ENCODE measurements at places on chromosomes 11 and 22.

GRCh38 chr11:15038963-15039362 is 34.4 kb upstream of the CALCB start:
- peak; percentile 34 for DNase-seq

DNA sequence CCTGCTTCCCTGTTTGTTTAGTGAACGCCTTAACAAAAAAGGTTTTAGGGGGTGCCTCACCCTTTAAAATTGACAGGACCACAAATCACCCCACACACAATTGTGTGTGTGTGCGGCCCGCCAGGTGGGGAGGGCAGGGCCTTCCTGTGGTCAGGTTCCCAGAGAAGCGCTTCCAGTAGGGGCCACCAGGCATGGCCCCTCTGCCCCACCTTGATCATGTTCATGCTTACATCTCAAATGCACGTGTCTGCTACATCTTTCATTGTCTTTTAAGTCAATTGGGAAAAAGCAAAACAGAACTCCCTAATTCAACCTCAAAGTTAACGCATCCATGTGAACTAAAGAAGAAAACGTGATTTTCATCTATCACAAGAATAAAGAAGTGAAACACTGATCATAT is 1335.3 kb downstream of the TBC1D22A start:
- DNase-seq: no peak

DNA sequence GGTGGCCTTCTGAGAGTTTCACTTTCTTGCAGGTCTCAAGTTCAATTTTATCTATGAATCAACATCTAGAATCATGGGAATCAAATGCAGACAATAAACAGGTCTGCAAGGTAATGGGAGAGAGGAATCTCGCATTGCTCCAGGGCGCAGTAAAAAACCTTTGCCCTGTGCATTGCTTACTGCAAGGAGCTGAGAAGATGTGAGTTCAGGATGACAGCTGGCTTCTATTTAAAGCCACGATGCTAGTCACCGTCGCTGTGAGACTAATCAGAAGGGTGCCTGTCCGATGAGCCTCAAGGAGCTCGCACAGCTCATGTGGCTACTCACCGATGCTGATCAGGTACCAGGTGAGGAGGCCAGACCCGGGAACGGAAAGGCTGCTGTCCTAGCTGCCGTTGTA is 30.2 kb upstream of the APOA1 start:
- DNase-seq: no peak

- DNase-seq: no peak
These were observed 63.4 kb upstream of the UCP3 start for GRCh38 chr11:74072286-74072685.

DNA sequence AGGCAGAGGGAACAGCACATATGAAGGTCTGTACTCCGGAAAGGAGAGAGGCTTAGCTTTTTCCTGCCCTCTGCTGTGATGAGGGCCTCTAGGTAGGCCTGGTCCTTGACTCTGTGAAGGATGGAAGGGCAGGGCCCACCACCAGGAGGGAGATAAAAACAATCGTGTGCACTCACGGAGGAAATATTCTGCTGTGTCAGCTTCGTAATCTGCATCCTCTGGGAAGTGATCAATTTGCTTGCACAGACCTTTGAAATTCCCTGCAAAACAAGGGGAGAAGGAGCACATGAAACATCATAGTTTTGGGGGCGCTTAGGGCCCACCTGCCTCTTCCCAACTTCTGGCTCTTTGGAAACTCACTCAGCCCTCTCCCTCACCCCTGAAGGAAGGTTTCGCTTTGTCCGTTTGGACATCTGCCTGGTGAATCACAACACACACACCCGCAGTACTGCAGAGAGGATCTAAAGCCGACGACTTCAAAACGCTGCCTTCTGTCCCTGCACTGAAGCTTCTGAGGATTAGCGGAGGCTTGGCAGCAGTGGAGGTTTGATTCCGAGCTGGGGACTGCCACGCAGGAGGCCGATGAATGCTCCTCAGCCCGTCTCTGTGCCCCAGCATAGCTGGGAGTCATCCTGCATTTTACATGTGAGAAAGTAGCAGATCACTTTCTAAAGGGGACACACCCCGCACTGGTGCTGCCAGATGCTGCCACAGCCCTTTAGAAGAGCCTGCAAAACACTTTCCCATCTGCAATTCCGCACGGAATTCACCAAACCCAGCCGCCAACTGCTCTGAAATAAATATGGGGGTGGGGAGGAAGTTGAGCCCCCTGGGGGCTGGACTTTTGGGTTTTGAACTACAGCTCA is 58.6 kb upstream of the EIF3D start:
- no peak for DNase-seq

DNA sequence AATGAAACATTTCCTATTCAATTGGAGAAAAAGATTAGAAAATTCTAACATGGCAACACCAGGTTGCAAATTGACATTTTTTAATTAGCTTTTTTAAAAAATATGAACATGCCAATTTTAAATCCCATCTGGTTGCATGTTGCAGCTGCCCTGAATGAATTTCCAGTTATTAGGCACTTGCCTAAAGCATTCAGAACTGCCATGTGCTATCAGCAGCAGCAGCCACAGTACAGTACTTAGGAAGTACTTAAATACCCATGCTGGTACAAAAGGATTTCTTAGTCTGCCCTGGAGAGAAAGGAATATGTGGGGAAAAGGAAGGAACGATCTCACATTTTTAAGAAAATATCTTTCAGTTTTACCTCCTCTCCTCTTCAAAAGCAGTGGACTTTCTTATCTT is 46.2 kb downstream of the FAM168A start:
- no peak for DNase-seq

GRCh38 chr11:95465887-95466286 is 234.9 kb upstream of the SESN3 start:
- no peak for DNase-seq

DNA sequence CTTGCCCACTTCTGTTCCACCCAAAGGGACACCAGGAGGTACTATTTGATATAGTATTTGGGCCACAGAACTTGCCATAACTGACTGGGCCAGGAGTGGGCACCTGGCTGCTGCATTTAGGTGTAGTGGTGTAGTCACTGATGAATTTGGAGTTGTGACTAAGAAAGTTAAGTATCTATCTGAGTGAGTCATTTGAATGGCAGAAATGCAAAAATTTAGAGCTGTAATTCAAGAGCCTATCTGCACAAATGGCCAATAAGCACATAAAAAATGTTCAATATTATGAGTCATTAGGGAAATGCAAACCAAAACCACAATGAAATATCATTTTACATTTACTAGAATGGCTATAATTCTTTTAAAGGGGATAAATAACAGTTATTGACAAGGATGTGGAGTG is 14.7 kb downstream of the GLYATL2 start:
- no peak for DNase-seq

DNA sequence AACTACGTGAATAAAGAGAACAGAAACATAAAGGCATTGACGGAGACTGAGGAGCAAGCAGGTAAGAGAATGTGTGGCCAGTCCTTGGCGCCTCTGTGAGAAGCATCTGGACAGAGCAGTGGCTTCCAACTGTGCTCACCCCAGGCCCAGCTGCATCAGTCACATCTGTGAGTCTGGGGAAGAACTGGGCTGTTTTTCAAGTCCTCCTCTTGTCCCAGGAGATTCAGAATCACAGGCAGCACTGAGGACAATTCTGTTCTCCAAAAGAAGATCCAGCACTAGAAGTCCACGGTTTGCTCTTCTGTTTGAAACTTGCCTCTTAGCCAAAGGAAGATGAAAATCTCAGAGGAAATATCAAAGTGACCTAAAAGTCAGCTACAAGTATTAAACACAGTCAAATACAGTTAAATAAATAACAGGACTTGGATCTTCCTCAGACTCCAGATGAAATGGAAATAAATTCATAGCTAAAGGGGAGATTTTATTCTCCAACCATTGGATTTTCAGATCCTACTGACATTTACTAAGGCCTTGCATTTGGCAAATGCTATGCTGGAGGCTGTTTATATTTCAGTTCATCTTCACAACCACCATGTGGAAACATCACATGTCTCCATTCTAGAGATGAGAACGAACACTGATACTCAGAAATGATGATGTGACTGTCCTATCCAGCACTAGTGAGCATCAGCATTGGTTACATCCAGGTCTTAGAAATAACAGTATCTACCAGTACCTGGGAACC is 14.1 kb downstream of the FAM181B start:
- no peak for DNase-seq

GRCh38 chr11:130124096-130124495 is 35.5 kb upstream of the ST14 start:
- DNase-seq: no peak

DNA sequence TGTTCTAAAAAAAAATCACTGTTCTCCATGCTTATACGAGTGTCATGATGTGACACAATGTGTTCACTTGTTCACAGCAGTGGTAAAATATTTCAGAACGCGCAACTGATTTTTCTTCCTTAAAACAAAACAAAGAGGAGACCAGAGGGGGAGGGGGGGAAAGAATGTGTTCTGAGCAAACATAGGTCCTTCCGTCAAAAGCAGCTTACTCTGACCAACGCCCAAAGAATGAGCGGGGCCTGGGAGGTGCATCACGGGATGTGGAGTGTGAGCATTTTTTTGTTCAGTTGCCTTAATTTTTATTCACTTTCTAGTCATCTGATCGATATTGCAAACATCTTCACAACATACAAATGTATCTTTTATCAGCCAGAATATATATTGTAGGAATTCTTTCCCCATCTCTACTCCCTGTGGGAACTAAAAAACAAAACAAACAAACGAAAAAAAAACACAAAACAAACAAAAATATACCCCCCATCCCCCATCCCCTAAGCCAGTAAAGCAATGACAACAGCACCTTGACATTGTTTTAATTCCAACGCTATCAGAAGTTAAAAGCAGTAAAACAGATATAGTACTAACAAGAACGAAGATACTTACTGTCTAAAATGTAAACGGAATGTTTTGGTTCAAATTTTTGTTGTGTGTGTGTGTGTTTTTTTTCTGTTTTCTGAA is 43.3 kb downstream of the BDNF start:
- DNase-seq: no peak

GRCh38 chr11:10476927-10477689 is 22.0 kb downstream of the AMPD3 start:
- DNase-seq: no peak

DNA sequence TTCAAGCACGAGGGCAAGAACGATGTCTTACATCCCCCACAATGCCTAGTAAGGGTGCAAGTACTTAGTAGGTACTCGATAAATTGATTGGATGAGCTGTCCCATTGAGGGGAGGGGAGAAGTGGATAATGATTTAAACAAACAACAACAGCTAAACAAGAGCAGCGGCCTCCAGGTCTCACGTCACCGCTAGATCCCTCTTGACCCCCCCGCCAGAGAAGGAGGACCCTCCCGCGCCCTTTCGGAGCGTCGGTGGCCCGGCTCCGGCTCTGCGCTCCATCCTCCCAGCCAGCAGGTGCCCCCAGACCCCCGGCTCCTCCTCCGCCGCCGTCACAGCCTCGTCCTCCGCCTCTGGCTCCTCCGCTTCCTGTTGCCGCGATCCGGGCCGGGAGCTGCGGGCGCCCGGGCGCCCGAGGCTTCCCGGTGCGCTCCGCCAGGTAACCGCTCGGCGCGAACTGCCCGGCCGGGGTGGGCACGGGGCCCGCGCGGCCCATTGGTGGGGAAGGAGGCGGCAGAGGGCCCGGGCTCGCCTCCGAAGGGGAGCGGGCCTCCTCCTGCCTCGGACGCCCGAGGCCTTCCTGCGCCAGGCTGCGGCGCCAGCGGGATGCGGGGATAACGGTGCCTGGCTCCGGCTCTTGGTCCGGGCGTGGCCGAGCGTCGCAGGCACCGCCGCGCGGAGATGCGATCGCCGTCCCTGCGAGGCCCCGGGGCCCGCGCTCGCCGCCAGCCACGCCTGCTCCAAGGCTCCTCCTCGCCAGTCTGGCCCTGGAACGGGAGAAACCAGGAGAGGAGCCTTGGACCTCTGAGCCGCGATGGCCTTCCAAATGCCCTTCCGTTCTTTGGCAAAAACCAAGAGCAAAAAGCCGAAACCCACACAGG is at the start of gene TLCD5:
TLCD5 (plus strand) TSS at position 368 of the 879 bp plus-strand sequence. CDS start 2,143 bp downstream, outside the sequence.
- peak; percentile 64 for DNase-seq

DNA sequence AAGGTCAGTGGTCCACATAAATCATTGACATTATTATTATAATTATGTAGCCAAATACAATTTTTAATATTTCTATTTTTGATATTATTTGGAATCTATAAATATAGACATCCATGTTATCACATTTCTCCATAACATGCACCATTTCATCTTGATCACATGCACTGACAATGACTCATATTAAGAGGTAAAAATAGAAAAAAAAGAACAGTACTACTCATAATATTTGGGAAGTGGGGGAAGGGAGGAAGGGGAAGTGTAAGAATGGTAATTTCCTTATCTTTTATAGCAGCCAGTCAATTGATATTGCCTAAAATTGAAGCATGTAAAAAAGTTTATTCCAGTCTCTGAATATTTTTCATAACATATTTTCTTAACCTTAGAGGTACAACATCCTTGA is 72.3 kb downstream of the ADM start:
- no peak for DNase-seq
